ENCODE measurements at places on chromosomes 13 and 19.

GRCh38 chr19:35216833-35217648 lies 11.5 kb downstream of the FAM187B start:
- no peak for DNase-seq

DNA sequence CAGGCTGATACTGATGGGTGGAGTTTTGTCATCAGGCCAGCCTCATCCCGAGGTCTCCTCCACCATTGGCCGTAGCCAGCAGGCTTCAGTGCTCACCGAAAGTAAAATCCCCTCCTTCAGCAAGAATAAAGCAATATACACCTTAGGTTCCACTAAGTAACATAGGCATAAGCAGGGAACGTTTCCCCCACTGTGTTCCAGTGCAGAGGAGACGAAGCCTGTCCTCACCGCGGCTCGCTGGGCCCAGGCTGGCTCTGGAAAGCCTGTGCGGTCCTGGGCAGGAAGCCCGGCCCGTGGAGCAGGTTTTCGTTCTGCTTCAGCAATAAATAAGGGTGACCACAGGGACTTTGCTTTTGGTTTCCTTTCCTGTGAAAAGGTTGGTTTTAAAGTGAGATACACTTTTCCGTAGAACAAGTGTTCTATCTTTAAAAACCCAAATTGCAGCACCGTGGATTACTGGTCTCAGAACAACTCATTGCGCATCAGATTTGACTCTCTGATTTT lies 16.3 kb upstream of the TEX29 start:
- DNase-seq, result no peak

- no peak for DNase-seq
These were observed 13.9 kb downstream of the FOXO1 start for GRCh38 chr13:40652588-40652940.

DNA sequence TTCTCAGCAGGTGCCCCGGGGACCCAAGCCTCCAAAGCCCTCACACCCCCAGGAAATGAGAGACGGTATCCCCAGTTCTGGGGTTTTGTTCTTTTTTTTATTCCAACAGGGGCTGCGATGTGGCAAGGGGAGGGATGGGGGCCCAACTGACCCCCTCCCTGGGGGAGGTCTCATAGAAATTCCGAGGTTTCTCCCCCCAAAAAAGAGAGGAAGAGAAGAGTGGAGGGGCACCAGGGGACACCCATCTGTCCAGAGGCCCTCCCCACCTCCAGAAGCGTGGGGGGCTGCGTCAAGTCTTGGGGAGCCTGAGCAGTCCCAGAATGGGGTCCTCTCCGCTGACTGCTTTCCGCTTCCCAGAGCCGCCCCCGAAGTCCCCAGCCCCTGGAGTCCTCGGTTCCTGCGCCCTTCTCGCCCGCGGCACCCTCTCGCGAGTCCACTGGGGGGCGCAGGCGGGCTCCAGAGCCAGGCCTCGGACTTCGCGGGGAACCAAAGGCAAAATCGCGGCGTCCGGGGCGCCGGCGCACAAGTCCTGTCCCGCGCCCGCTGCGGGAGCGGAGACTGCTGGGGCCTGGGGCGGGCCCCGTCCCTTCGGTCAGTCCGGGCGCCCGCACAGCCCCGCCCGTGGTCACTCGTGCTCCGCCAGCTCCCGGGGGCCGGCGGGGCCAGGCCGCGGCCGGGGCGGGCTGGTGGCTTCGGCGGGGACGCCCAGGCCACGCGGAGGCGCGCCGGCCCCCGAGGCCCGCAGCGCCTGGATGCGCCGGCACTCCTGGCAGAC lies 4.4 kb upstream of the ATP1A3 start:
- no peak for DNase-seq

GRCh38 chr13:72745260-72745659 lies 17.5 kb downstream of the BORA start:
- no peak for DNase-seq

- no peak for DNase-seq
These were observed 2.1 kb downstream of the SIAH3 start for GRCh38 chr13:45849408-45849807.

GRCh38 chr19:40420766-40421765 lies 4.7 kb downstream of the SERTAD1 start:
- no peak for DNase-seq
